Activated CD4-positive, alpha-beta memory T cell treated with anti-CD3 and anti-CD28 coated beads, Interleukin-2, amount 10 ng/mL, durations not matched to agents 7 days and 5 days (primary cell): ENCODE measurements at places on chromosomes 5 and 9. TPM values are rescaled to one million over a fixed set of nuclear protein-coding genes. Genes with fewer than 3 reads are reported as not detected.
A peak's percentile ranks its signal among the peaks of the same experiment; 100 is the strongest.

DNA sequence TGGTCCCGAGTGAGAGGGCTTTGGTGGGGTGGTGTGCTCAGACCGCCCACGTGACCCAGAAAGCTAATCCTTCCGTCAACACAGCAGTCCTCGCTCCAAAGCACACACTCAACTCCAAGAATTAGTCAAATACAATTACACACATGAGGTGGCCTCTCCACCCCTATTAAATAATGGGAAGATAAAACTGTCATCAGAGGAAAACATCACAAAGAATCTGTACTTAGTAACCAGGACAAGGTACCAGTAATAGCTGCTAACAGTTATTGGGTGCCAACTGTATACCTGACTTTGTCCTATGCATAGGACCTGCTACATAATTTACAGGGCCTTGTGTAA lies 222.8 kb downstream of the HSPA4 start:
- DNase-seq: no peak

GRCh38 chr9:107090218-107090617 lies 192.9 kb upstream of the RAD23B start:
- DNase-seq: no peak

DNA sequence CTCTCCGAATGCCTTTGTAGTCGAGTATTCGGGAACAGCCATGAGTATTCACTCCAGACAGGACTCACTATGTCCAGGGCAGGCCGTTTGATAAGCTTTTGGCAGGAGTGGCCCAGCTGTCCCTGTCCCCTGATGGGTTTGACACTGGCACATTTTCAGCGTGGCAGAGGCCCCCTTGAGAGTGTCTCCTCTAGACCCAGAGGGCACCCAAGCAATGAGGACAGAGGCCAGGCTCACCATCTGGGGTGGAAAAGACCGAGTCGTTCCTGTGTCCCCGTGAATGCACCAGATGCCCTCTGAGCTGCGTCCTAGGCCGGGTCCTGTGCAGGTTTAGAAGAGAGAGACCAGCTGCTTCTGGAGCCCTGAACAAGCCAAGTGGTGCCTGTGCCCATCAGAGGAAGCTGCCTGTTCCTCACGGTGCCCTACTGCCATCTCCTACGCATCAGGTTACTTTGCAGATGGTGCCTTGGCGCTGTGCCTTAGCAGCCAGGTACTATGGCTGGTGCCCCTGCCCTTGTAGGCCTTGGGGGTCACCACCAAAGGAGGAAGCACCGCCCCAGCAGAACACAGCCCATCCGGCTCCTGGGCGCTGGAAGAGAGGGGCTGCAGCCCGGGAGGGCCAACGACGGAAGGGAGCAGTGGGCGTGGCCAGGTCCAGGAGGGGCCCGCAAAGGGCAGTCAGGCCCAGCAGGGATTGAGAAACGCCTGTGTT lies 42.4 kb downstream of the LRSAM1 start:
- DNase-seq: no peak

GRCh38 chr5:42994246-42994554 lies 45.9 kb downstream of the ANXA2R start:
- no peak for DNase-seq

- DNase-seq: peak; percentile 57
Measured at GRCh38 chr5:181224390-181225229, 1.5 kb downstream of the TRIM41 start.

DNA sequence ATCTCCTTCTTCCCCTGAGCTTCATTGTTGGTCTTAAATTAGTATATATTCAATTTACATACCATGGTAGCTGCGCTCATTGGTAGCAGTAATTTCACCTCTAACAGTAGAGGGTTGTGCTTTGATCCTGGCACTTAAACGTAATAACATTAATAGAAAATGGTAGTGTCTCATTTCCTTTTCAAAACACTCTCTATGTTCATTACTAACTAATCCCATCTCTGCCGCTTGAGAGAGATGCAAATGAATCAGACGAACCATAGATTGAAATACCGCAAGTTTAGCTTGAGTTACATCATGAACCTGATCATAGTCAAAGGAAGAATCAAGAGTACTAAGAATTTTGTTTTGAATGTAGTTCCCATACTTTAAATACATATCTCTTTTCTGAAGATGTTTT lies 2.2 kb downstream of the THBS4 start:
- DNase-seq: no peak

DNA sequence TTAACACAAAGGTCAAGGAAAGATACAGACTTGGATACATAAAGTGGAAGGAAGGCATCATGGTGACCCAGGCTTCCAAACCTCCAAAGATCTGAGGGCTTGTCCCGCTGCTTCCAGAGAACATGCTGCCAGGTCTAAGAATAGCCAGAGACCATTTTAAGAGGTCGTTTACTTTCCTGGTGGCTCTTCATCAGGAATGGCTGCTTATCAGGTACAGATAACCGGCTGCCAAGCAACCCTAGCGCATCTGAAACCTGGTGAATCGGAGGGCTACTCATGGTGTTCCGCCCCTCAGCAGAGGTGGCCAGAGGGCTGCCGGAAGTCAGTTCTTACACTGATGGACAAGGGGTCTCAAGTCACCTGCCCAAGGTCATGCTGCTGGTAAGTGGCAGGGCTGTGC lies 251.3 kb upstream of the DAP start:
- DNase-seq: no peak

DNA sequence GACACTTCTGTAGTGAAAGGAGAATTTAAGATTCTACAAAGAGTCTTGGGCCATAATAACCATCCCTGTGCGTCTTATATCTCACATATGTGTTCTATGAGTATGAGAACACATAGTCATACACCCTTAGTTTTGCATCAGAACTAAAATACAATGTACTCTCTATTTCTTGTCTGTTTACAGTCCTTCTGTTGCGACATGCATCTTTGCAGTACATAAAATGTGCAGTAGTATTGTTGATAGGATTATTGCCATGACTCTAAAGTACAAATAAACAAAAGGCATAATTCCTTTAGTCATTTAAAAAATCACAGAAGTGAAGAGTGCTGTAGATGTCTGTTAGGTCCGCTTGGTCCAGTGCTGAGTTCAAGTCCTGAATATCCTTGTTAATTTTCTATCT lies 201.9 kb downstream of the NR3C1 start:
- no peak for DNase-seq

DNA sequence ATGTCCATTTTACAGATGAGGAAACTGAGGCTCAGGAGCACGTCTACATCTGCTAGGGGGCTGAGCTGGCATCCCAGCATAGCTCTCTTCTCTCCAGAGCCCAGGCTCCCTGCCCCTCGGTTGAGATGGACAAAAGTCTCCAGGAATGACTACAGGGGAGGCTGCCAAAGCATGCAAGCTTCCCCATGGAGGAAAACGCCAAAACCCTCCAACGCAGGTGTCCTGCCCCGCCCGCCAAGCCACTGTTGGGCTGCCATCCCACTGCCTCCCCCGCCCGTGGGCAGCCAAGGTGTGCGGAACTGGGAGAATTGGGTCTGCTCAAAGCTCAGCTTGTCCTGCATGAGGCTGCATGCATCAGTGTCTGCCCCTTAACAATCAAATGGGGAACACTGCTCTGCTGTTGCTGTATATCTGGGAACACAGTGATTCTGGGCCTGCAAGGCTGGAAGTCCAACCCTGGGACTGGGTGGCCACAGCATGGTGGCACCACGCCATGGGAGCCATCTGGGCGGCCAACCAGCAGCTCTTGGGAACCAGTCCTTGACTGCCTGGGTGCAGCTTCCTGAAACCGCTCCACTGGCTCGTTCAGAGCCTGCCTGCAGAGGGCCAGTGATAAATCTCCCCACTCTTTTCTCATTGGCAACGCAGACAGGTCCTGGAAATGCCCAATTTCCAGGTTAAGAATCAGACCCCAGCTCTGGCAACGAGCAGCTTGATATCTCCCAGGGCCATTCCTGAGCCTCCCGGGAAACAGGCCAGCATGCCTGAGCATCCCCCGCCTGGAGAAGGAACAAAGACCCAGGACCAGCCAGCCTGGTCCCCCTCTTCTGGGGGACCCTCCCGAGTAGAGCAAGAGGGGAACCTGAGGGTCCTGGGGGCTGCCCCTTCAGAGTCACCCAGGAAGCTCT lies 3.5 kb downstream of the RALGDS start:
- no peak for DNase-seq

The SPINK4 gene
- not detected for total RNA-seq

The SPATA31E1 gene
- not detected for total RNA-seq

The NFIL3 gene
- total RNA-seq: 98.9 TPM

The PLAC8L1 gene
- 0.50 TPM for total RNA-seq

The OR1K1 gene
- total RNA-seq: not detected
